ENCODE measurements at places on chromosomes 16 and 17. TPM values are rescaled to one million over a fixed set of nuclear protein-coding genes. Genes with fewer than 3 reads are reported as not detected.

DNA sequence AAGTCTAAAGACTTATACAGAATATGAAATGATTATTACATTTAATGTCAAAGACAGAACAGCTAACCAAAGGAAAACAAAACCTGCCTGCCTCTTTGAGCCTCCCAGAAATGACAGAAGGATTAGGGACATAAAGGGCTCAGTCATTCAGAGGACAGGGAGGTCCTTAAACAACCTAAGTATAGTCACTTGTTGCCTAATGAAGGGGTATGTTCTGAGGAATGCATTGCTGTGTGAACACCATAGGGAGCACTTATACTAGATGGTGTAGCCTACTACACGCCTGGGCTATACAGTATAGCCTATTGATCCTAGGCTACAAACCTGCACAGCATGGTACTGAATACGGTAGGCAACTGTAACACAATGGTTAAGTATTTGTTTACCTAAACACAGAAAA is 106.4 kb downstream of the PARN start:
- DNase-seq, result no peak

Gene MSRB1
- polyA plus RNA-seq, result 48.4 TPM

DNA sequence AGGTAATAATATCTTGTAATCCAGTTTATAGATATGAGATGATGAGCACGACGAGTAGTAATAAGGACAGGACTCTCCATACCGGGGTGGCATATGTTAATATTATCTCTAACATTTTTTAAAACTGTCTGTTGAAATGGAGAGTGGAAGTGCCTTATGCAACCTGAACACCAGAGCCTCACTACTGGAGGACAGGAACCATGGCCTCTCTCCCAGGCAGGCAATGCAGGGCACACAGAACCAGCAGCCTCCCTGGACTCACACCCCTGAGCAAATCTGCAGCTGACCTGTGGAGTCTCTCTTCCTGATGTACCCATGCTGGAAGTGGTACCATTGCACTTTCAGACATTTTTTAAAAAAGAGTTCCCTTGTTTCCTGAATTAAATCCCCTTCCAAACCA is 55.2 kb upstream of the ERN1 start:
- DNase-seq, result no peak

DNA sequence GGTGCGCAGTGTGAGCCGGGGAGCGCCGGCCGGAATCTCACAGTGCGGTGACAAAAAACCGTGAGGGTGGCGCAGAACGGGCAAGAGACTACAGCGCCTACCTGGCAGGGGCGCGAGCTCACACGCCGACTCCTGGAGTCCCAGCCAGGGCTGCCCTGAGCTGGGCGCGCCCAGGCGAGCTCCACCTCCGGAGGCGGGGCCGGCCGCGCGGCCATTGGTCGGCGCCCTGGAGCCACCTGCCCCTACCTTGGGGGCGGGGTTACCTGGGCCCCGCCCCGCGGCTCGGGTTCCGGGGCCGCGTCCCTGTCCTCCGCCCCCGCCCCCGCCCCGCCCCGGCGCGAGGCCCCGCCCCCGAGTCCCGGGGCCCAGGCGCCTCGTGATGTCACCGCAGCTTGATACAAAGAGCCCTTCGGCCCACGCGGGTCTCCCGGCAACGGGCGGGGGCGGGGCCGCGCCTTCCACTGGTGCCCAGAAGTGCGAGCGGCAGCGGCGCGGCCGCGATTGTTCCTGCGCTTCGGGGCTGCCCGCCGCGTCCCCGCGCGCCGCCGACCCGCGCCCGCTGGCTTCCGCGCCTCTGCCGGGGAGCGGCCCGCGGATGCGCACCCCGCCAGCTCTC is 96.3 kb downstream of the RAB11FIP4 start:
- DNase-seq, result peak; percentile 86

GRCh38 chr16:53911513-53911912 is 207.6 kb downstream of the FTO start:
- DNase-seq, result no peak

Gene BCAR1
- polyA plus RNA-seq, result 89.2 TPM

DNA sequence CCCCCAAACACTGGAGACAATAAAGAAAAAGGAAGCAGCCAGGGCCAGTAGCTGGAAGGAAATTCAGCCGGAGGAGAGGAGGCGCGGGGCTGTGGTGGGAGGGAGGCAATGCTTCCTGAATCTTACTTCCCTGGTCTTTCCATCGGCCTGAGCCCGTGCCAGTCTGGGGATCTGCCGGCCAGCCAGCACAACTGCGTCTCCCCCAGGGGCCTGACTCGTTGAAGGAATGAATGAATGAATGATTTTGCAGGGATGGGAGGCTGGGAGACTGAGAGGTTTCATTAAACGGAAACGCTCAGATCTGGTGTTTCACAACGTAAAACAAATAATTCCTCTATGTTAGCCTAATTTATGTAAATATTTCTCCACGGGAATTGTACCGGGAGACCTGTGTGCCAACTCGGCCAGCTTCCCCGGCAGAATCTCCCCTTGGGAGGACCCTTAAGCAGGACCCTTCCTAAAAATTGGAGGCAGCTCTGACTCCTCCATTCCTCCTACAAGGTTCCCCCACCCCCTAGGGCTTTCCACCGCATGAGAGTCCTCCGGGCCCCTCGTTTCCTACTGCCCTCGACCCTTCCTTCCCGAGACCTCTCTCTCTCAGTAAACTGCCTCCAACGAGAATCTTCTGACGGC is 1.3 kb upstream of the BAIAP2 start:
- DNase-seq, result peak; percentile 76

- DNase-seq, result peak; percentile 78
Measured at GRCh38 chr17:59436900-59437299, 105.4 kb downstream of the YPEL2 start.

DNA sequence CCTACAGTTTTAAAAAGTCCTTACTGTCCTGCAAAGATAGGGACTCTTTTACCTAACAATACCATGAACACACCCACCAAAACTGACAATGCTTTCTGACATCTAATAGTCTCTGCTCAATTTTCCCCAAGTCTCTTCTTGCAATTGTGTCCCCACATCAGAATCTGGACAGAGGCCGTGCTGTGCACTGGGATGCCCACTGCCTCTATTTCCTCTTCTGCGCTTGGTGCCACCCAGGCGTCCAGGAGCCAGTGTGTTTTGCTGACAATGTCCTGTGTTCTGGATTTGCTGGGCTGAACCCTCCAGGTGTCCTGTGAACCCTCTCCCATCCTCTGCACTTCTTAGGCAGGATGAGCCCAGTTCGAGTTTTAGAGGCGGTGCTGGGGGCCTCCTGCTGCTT is 6.4 kb upstream of the ARHGDIA start:
- DNase-seq, result no peak

GRCh38 chr16:25366078-25366477 is 108.4 kb upstream of the ZKSCAN2 start:
- DNase-seq, result no peak

DNA sequence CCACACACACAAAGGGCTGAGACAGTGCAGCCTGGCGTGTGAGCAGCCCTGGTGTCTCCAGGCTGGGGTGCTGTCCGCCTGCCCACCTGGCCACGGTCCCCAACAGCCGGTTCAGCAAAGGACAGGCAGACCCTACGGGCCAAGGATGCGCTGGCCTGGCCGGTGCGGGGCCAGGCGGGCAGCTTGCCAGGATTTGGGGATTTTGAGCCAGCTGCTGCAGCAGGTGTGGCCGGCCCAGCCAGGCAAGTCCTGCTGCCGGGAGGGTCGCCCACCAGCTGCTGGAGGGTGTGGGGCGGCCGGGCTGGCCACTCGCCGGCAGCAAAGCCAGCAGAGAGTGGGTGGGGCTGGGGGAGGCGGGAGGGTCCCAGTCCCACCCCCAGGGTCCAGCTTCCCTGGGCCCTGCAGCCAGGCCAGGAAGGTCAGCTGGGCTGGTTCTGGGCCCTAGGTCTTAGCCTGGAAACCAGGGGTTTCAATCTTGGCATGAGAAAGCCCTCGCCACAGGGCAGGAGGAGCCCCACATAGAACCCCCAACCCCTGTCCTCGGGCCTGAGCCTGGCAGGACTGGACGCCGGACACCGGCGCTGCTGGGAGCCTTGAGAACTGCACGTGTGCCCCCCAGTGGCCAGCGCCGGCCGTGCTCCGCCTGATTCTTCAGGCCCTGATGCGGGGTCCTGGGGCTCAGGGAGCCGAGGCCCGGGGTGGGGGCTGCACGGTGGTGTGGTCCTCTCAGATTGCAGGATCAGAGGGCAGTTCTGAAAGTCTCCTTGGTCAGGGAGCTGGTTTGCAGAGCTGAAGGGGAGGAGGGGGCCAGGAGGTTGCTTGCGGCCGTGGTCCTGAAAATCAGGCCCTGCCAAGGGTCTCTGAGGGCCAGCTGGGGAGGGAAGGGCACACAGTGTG is 17.6 kb upstream of the SSTR5 start:
- DNase-seq, result peak; percentile 51

DNA sequence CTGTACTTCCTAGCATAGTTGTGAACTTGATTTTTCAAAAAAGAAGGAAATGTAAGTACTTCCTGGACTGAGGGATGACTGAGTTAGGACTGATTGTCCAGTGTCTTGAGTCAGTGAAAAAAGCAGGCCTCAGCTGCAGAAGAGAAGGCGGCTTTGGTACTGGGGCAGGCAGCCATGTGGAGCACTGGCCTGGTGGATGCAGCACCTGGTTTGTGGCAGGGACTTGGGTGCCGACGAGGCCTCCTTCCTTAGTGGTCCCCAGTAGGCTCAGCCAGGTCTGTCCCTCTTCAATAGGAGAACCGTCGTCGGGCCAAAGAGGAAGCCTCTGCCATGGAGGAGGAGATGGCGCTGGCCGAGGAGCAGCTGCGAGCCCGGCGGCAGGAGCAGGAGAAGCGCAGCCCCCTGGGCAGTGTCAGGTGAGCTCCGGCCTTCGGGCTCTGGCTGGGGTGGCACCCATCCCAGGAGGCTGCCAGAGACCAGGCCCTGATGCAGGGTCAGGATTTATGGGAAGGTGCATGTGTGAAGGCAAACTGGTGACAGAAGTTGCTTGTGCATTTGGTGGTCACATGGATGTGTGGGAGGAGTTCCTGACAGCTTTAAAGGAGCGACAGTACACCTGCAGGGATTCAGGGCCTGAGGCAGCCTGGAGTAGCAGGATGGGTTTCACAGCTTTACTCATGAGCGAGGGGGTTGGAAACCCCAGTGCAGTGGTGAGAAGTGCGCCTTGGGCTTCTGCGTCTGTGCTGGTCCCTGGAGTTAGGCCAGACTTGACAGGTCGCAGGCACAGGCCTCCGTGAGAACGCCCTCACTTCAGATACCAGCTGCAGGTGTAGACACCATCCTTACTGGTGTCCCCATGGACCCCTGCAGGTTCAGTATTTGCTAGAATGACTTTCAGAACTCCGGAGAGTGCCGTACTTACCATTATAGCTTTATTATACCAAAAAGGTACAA is 17.3 kb downstream of the DHX38 start:
- DNase-seq, result no peak

Gene NECAB2
- polyA plus RNA-seq, result 1.2 TPM

Gene TOM1L1
- polyA plus RNA-seq, result 6.1 TPM

Gene ACSM5
- 0.61 TPM for polyA plus RNA-seq

Gene NPTX1
- not detected for polyA plus RNA-seq

- DNase-seq, result no peak
Measured at GRCh38 chr17:64441772-64442540, 7.0 kb upstream of the MILR1 start.

GRCh38 chr17:41663451-41664171 is 25.1 kb upstream of the EIF1 start:
- no peak for DNase-seq

DNA sequence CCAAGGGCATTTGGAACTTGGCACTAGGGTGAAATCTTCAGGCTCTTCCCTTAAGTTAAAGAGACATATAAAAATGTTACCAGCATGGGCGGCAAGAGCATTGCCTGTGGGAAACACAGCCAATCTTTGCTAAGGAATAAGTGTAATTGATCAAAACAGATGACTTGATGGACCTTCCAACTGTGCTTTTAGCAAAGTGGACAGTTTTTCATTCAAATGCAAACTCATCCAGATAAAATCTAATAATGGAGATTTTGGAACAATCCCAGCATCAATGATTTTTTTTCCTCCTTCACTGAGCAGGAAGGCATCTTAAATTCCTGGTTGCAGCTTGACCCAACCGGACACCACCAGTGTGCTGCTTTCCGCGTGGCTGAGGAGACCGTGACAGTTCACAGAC is 42.9 kb upstream of the BHLHA9 start:
- DNase-seq, result no peak

- no peak for DNase-seq
Measured at GRCh38 chr17:7186241-7186640, 7.1 kb upstream of the ASGR1 start.

Measured in heart left ventricle (tissue), 16 donors.